ENCODE measurements at places on chromosomes 3 and 15.

DNA sequence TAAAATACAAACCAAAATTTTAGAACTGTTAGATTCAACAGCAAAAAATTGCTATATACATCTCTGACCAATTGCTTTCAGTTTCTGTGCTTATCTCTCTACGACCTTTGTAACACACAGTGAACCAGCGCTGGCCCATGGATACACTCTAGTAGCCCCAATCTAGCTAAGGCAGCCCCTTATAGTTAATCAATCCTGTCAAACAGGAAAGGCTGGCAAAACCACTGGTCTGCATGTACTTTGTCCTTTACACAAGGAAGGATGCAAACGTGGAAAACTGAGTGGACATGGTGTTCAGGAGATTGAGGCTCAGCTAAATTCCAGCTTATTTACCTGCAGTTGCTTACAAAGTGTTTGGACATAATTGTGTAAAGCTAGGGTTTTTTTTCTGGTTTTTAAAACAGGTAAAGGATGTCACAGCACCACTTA is 25.9 kb downstream of the ADGRG7 start:
- DNase-seq: no peak

GRCh38 chr3:127761441-127761801 is 60.9 kb downstream of the MGLL start:
- DNase-seq: no peak

GRCh38 chr3:89252016-89252415 is 144.6 kb downstream of the EPHA3 start:
- DNase-seq: no peak

GRCh38 chr15:85542895-85543331 is 162.5 kb downstream of the AKAP13 start:
- DNase-seq: no peak

DNA sequence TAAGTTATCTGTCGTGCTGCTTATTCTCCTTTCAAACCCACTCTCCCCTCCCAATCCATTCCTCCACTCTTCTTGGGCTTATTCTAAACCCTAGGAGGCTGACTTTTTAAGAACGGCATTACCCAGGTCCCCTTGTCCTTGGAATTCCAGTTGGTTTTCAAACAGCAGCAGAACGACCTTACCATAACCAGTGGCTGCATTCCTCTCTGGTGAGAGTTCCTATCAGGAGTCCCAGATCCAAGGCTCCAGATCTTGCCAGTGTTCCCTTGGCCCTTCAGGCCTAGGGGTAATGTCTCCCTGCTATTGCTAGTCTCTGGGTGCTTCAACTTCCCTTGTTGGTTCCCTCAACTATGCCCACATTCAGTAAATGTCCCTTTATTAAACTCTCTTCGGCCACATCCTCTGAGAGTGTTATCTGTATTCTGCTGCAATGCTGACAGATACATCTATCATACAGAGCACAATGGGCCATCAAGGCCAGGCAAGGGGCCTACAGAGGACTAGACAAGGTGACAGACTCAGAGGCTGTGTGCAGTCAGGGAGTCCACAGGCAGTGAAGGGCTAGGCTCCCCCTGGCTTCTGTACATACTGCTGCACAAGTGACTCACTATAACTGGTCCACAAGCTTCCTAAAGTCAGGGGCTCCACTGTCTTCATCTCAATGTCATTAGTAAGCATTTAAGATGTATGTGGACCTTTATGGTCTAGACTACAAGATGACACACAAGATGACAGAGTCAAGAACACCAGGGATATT is 10.1 kb downstream of the LYSMD2 start:
- peak; percentile 35 for DNase-seq

- no peak for DNase-seq
These were observed 123.9 kb upstream of the NR2E3 start for GRCh38 chr15:71686221-71687050.

GRCh38 chr15:88652456-88653199 is 13.8 kb downstream of the ISG20 start:
- no peak for DNase-seq

- DNase-seq: no peak
These were observed 43.4 kb upstream of the MYZAP start for GRCh38 chr15:57548351-57548750.

- DNase-seq: no peak
These were observed 5.1 kb downstream of the HIGD2B start for GRCh38 chr15:72680931-72681330.

- no peak for DNase-seq
These were observed 18.3 kb downstream of the CFAP161 start for GRCh38 chr15:81152339-81152738.

DNA sequence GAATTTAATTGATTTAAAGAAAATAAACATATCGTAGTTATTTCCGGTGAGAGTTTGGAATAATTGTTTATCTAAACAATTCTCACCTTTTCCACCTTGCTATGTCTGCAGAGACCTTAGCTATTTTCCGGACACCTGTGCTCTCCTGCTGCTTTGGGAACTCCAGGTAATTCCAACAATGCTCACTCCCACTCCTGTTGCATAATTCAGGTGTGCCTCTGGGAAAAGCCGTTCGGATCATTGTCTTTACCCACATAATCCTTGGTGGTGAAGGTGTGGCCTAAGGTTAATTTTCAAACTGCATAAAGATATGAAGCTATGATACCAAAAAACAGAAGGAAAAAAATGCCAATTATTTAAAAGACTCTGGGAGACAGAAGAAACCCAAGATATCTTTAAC is 59.4 kb downstream of the LDHAL6B start:
- no peak for DNase-seq

DNA sequence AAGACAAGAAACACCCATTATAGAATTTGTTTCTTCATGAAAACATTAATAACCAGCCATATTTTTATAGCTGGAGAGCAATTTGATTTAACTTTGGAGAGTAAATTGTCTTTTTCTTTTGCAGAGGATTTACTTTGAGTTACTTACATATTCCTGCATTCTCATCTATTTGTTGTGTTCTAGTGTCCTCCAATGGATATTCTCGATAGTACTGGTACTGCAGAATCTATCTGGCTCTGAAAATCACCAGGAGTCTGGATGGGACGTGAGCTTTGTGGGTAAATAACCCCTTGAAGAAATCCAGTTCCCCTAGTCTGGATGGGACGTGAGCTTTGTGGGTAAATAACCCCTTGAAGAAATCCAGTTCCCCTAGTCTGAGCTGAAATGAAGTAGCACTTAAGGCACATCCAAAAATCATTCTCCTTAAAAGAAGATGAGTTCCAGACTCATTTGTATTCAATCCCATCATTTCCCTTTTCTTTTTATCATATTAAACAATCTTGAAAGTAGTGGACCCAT is 294.1 kb upstream of the UBE2E2 start:
- no peak for DNase-seq

DNA sequence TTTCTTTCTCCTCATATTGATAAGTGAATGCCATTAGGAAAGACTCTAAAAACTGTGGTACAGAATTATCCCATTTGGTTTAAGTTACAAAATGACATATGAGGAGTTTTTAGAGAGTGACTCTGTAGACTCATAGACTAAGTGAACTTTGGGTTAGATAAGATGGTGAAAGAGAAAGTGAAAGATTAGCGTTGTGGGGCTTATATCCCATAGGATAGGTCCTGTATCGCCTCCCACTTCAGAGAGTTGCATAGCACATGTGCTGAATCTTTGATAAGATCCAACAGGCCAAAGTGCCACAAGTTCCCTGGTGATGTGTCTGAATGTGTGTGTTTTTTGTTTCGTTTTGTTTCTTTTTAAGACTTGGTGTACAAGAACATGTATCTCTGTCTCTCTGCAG is 666.9 kb downstream of the MECOM start:
- no peak for DNase-seq

GRCh38 chr15:65097651-65098263 is 17.2 kb downstream of the UBAP1L start:
- DNase-seq: no peak

- peak; percentile 59 for DNase-seq
These were observed 16.0 kb upstream of the CPEB1 start for GRCh38 chr15:82663186-82663600.

DNA sequence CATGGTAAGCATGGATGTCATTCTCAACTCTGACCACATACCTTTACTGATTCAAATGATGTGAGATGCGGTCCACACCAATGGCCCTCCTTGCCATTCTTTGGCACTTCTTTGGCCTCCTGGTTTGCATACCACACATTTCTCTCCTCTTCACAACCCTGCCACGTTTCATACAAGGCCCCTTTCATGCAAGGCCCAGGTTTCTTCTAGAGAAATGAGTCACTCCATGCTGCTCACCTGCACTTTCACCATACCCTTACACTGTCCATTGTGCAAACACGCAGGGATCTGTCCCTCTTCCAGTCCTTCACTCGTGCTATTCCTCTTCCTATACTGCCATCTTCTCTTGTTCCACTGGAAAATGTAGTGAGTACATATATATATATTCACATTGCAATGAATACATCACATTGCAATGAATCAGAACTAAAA is 24.4 kb upstream of the SLC24A5 start:
- no peak for DNase-seq

GRCh38 chr3:66537735-66538134 is 36.9 kb upstream of the LRIG1 start:
- no peak for DNase-seq

DNA sequence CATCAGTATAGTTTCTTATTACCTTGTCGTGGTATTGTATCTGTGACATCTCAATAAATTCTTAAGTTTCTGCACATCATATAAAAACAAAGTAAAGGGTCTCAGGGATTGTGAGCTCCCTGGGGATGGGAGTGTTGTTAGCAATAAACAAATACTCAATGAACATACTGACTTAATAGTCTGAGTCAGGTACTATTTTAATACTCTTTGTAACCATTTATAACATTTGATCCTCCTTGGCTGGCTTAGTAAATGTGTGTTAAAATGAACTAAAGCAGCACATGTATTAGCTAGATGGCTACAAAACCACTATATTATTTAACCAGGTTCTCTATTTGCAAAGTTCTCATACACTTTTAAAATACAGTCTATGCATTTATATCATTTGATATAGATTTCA is 1.8 kb downstream of the ICE2 start:
- no peak for DNase-seq

DNA sequence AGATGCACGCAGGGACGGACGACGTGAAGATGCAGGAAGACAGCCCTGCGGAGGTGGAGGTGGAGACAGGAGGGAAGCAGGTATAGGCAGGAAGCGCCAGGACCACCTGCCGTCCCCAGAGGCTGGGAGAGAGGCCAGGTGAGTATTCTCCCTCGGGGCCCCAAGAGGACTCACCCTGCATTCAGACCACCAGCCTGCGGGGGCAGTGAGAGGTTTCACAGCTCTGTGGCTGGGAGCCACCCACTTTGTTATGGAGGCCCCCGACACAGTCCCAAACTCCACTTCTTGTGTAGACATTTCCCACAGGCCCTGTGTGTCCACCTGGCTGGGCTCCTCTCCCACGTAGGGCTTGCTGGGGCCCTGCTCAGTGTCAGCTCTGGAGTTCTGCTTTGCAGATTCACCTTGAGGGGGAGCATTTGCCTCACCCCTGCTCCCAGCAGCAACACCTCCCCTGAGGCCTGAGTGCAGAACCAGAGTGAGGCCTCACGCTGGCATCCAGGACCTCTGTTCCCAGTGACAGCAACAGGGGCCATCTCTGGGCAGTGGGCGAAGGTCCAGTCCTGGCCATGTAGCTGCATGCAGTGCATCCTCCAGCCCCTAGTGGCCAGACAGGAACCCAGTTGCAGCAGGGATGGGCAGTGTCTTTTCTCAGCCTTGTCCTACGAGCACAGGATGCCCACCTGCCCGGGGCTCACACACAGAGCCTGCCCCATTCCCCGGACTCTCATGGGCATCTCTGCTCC is 119.4 kb upstream of the IQSEC1 start:
- DNase-seq: peak; percentile 11

- DNase-seq: no peak
These were observed 185.8 kb upstream of the TLE3 start for GRCh38 chr15:70283511-70283910.

GRCh38 chr3:135229018-135229495 is 434.0 kb downstream of the EPHB1 start:
- no peak for DNase-seq

GRCh38 chr3:2898591-2899353 is 211.4 kb downstream of the IL5RA start:
- DNase-seq: no peak

GRCh38 chr3:157061265-157061664 is 98.7 kb downstream of the CCNL1 start:
- DNase-seq: no peak

DNA sequence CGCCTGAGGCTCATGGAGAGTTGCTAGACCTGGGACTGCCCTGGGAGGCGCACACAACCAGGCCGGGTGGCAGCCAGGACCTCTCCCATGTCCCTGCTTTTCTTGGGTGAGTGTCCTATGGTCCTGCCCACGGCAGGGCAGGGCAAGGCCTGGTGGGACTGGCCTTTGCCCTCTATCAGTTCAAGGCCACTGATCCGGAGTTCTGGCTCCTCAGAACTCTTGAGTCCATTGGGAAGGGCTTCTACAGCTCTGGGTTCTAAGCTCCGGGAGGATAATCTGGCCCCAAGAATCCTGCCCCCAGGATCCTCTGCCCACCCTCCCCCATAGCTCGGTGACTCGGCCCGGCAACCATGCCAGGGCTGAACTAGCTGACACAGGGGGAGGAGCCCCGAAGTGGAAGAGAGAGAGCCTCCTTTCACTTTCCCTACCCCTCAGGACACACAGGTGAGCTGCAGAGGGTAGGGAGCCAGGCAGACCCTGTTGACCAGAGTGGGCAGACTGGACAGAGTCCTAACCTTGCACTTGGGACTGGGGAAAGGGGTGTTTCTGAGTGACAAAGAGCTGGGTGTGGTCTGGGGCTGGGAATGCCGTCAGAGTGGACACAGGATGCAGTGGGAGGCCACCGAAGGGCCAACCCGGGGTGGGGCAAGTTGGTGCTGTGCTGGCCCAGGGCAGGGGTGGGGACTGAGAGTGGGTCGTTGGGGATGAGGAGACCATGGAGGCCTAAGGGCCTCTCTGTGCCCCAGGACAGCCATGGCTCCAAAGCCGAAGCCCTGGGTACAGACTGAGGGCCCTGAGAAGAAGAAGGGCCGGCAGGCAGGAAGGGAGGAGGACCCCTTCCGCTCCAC is 664 bp downstream of the PARP3 start:
- DNase-seq: peak; percentile 55

GRCh38 chr3:189699885-189700284 is 68.7 kb downstream of the TP63 start:
- no peak for DNase-seq

DNA sequence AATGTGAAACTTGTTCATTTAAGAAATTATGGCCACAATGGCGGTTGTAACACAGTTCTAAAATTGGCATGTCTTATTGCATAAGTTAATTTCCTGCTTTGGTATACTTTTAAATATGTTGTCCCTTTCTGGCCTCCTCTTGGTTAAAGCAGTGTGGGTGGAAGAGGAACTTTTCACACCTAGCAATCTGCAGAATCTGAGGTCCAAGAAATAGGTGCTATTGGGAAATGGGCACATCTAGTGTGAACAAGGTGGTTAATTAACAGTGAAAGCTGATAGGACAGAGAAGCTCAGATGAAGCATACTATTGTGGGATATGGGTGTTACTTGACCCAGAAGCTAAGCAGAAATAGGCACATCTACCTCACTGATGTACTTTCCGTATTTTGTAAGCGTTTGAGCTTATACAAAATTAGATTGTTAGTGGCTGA is 10.6 kb downstream of the CMC1 start:
- no peak for DNase-seq

Data from adipocyte (in vitro differentiated cells).